ENCODE measurements at places on chromosomes 13 and 19.

DNA sequence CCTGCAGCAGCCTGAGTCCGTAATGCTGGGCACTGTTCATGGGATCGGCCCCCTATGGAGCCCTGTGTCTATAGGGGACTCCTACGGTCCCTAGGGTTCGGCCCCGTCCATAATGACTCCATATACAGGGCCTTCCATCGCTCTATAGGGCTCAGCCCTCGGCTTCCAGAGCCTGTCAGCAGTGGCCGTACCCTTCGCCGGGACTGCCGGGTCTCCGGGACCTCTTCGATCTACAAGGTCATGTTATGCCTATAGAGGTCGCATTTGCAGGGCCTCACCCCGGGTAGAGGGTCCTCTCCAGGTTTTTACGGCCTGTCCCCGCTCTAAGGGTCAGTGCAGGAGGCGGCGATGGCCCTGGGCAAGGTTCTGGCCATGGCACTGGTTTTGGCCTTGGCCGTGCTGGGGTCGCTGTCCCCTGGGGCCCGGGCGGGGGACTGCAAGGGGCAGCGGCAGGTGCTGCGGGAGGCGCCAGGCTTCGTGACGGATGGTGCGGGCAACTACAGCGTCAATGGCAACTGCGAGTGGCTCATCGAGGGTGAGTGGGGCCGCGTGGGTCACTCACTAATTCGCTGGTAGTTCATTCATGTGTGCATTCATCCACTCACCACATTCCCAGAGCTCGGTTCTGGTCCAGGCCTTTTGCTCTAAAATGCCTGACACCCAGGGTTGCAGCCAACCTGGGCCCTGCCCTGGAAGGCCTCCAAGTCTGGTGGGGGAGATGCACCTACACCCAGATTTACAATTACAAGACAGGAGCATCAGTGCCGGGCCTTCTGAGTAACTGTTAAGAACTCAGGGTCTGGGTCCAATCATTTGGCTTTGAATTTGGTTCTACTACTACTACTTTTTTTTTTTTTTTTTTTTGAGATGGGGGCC, 699 bp downstream of the MEGF8 start:
- DNase-seq, result peak; percentile 14

DNA sequence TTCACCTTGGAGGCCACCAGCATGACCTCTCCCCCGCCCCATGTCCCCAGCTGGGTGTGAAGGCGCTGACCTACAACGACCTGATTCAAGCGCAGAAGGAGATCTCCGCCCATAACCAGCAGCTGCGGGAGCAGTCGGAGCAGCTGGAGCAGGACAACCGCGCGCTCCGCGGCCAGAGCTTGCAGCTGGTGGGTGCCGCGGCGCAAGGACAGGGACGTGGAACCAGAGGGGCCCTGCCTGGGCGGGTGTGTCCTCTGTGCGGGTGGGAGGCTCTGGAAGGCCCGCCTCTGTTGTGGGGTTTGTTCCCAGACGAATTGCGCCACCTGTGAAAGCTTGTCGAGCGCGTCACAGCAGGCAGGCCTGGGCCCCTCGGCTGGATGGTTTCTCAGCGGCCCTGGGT, 22.3 kb downstream of the PLEKHJ1 start:
- DNase-seq, result no peak

- no peak for DNase-seq
These were observed 2.9 kb upstream of the RCBTB2 start for GRCh38 chr13:48535766-48536165.

DNA sequence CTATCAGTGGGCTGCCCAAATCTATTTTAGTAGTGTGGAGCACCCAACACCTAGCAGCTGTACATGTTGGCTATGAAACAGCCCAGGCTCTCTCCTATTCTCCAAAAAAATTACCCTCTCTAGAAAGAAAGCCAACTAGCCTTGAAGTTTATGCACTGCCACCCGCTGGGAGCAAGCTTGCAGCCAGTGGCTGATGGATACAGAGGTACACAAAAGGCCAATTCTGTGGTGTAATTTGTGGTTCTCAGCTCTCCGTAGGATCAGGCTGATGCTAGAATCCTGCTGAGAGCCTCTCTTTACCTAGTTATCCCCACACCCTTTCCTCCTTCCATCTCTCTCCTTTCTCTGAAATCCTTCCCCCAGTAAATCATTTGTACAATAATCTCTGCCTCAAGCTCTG, 1120.7 kb downstream of the DIAPH3 start:
- DNase-seq, result no peak

DNA sequence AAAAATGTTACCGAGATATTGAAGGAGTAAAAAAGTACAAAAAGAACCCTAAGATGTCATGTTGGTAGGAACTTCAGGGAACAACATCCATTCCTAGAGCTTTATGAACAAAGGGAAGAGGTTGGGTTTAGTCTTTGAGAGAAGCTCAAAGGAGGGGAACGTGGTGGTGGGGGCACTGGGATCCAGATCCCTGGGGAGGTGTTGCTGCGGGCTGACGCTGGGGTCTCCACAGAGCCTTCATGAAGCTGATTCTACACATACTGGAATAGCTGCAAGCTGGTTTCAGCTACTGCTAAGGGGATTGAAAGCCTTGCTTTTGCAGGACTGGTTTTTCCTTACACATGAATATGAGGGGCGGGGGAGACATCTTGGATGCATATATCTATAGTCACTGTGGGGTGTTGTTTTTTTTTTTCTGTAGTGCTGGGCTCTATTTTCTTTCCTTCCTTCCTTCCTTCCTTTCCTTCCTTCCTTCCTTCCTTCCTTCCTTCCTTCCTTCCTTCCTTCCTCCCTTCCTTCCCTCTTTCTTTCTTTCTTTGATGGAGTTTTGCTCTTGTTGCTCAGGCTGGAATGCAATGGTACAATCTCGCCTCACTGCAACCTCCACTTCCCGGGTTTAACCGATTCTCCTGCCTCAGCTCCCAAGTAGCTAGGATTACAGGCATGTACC, 6.5 kb upstream of the MZF1 start:
- DNase-seq, result no peak

GRCh38 chr19:19487077-19487949, 28.0 kb downstream of the TSSK6 start:
- no peak for DNase-seq

DNA sequence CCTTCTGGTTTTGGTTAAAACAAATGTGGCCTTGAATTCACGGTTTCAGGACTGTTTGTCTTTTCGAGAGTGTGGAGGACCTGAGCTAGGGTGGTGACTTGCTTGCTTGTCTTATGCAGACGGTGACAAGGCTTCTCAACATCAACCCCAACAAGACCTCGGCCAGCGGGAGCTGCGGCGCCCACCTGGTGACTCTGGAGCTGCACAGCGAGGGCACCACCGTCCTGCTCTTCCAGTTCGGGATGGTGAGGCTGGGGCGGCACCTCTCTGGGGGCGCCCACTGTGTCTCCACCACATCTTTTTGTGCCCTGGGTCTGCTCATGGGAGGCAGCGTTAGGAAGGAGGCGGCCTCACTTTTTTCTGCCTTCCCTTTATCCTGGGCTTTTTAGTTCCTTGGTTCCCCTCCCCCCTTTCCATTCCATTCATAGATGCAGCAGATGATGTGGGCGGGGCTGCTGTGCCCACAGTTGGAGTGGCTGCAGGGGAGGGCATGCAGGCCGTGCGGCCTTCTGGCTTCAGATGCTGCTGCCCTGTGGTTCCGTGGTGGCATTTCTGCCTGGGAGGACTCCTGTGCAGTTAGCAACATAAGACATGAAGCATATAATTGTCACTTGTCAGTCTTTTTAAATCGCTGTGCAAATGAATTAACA, 23.3 kb downstream of the LAMP1 start:
- no peak for DNase-seq

GRCh38 chr13:45925151-45925550, 73.6 kb upstream of the SIAH3 start:
- no peak for DNase-seq

DNA sequence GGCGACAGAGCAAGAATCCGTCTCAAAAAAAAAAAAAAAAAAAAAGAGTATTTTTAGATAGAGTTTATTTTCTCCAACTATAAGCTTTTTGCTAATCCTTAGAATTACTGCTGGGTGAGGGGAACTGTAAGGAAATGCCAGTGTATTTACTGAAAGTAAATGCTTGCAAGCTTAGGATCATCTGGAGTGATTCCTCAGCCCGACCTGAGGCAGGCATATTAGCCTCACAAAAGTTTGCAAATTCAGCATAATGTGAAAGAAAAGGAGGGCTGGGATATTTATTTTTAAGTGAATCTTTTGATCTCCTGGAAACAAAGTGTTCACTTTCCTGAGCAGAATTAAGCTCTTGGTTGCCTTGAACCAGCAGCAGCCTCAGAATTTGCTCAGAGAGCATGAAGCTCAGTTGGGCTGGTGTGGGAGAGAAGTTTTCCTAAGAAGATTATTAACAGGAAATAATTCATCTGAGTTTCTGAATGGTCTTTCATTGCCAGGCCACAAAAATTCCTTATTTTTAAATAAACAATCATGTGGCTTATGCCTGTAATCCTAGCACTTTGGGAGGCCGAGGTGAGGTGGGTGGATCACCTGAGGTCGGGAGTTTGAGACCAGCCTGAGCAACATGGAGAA, 24.7 kb upstream of the SPATA13 start:
- no peak for DNase-seq

DNA sequence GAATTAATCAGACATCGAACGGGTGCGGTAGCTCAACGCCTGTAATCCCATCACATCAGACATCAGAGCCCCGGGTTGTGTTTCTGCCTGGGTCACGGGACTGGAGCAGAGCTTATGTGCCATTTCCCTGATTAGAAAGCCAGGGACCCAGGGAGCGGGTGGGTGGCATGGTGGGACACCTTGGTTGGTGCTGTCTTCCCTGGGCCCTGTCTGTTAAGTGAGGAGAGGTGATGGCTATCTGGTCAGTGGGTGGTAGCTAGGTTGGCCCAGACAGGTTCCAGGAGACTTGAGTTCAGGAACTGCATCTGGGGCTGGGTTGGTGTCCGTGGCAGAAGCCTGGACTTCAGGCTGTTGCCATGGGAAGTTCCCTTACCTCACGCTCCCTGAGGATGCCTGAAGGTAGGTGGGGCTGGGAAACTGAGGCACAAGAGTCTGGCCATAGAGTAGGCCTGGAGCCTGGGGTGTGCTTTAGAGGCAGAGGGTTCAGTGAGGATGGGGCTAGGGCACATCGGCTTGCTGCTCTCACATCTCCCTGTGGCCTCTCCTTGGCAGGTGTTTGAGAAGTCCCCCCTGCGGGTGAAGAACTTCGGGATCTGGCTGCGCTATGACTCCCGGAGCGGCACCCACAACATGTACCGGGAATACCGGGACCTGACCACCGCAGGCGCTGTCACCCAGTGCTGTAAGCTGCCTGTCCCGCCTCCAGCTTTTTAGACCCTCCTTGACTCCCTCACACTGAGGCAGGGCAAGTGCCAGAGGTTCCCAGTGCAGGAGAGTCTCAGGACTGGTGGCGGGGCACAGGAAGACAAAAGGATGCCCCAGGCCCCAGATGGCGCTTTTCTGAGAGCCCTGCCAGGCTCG, 2.1 kb downstream of the RPL18A start:
- no peak for DNase-seq

DNA sequence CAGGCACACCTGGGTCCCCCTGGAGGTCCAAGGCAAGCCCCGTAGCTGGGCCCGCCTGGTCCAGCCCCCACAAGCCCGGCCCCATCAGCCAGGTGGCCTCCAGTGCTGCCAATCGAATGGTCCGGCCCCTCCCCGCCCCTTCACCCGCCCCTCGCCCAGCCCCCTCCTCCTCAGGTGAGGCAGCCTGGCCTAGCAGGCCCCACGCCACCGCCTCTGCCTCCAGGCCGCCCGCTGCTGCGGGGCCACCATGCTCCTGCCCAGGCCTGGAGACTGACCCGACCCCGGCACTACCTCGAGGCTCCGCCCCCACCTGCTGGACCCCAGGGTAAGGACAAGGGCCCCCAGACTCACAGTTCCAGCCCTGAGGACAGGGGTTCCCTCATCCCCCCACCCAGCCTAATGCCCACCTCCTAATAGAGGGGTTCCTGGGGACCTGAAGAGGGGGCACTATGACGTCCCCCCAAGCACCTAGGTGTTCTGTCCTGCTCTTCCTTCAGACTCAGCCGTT, at the start of gene HPN:
HPN (plus strand) TSS at position 174 of the 508 bp plus-strand sequence. CDS start 786 bp downstream, outside the sequence.
- DNase-seq, result no peak

DNA sequence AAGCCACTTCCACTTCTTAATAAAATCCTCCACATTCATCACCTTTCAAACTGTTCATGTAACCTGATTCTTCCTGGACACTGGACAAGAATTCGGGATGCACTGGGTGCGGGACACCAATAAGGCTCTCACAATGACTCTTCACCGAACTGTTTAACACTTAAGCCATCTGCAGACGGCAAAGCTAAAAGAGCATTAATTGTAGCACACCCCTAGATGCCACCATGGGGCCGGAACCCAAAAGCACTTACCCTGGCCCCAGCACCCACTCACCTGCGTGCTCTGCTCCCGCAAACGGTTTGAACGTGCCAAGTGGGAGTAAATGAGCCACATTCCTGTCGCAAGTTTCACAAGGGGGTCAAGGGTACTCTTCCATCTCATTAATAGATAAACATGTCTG, 254.3 kb upstream of the PRR20A start:
- DNase-seq, result no peak

DNA sequence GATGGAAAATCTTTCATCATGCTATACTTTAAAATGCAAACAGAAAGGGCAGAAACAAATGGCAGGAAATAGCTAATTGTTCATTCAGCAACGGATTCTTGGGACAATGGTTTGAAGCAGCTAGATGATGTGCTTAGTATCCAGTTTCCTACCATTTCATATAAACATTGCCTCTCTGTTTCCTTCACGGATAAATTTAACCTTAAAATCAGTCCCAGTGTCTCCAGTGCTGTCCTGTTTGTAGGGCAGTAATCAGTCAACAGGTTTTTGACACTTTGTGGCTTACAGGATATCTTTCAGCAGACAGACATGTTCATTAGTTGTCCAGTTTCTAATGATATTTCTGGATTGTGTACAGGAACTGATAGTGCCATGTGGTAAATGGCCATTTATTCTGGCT, 24.7 kb upstream of the RB1 start:
- no peak for DNase-seq

DNA sequence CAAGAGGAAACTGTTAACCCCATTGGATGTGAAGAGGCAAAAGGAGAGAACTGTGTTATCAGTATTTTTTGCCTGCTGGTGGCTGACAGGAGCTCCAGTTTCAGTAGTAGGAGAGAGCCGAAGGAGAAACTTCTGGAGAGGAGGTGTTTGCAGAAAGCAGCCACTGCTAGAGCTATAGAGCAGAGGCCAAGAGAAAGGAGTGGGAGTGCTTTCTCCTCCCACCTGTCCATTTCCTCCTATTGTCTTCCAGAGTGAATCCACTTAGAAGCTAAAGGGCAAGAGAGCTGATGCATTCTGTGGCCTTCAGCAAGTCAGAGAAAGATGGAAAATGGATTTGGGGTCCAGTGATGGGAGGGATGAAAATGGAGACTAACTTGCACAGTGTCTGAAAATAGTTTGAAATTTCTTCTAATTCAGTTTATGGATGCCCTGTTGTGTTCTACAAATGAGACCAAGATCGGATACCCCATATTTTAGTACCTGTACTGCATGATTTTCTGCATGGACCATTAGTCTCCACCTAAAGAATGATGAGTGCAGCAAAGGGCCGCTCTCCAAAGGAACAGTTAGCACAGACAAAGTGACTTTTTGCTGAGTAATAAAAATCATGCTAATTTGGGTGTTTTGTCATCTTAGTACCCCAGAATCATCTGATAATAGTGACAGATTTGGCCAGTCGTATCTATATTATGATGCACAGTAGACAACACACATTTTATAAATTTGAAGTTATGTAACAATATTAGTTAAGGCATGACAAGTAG, 10.7 kb downstream of the HS6ST3 start:
- DNase-seq, result no peak
